ENCODE measurements at places on chromosomes 1 and 21. TPM values are rescaled to one million over a fixed set of nuclear protein-coding genes. Genes with fewer than 3 reads are reported as not detected.

The ABCA4 gene
- total RNA-seq: 0.08 TPM

The NTRK1 gene
- 0.08 TPM for total RNA-seq

The GBP7 gene
- total RNA-seq: not detected

The GPR157 gene
- total RNA-seq: 3.9 TPM

The KRTAP19-3 gene
- total RNA-seq: not detected

The TTF2 gene
- 85.4 TPM for total RNA-seq

The LDLRAD1 gene
- not detected for total RNA-seq

The ARPC5 gene
- 75.4 TPM for total RNA-seq

The LRRC38 gene
- total RNA-seq: not detected

The OLFML3 gene
- total RNA-seq: 69.9 TPM

The FAM167B gene
- 0.31 TPM for total RNA-seq

The RGS7 gene
- total RNA-seq: 2.2 TPM

The RPL5 gene
- 2,182 TPM for total RNA-seq

The TEX38 gene
- not detected for total RNA-seq

The TRIM45 gene
- total RNA-seq: 15.0 TPM

The NUCKS1 gene
- 296 TPM for total RNA-seq

The TAS1R3 gene
- not detected for total RNA-seq

The TAL1 gene
- not detected for total RNA-seq

The CCT3 gene
- total RNA-seq: 618 TPM

The S100A11 gene
- total RNA-seq: 78.6 TPM

The MAGOH gene
- 110 TPM for total RNA-seq

The SLC6A17 gene
- total RNA-seq: 0.27 TPM

The LRRN2 gene
- total RNA-seq: 2.6 TPM

The TNNT2 gene
- total RNA-seq: 7.5 TPM

The MCOLN2 gene
- total RNA-seq: 10.9 TPM

The AADACL4 gene
- total RNA-seq: not detected

The FMO4 gene
- 1.0 TPM for total RNA-seq

The AMY2A gene
- total RNA-seq: not detected

The FMOD gene
- total RNA-seq: 1.3 TPM
